Left kidney (tissue), 8 donors: ENCODE measurements at places on chromosomes 2 and 18. TPM values are rescaled to one million over a fixed set of nuclear protein-coding genes. Genes with fewer than 3 reads are reported as not detected.

Gene GPR45
- polyA plus RNA-seq = not detected

Gene CD28
- 1.9 TPM for polyA plus RNA-seq

Gene SPHKAP
- 4.2 TPM for polyA plus RNA-seq

Gene SCN2A
- polyA plus RNA-seq = 2.7 TPM

Gene REEP1
- 3.5 TPM for polyA plus RNA-seq

Gene ZNF521
- polyA plus RNA-seq = 42.2 TPM

Gene DNER
- polyA plus RNA-seq = 67.2 TPM

Gene CBLN2
- polyA plus RNA-seq = 16.4 TPM

Gene CD8B2
- polyA plus RNA-seq = 0.23 TPM

Gene BIN1
- 103 TPM for polyA plus RNA-seq

Gene SERPINB2
- polyA plus RNA-seq = 0.10 TPM

Gene DLGAP1
- polyA plus RNA-seq = 6.2 TPM

Gene RMDN2
- polyA plus RNA-seq = 14.5 TPM

Gene DSC3
- 2.5 TPM for polyA plus RNA-seq

Gene NT5C1B
- 1.5 TPM for polyA plus RNA-seq

Gene VWC2L
- 0.18 TPM for polyA plus RNA-seq

Gene ARHGAP28
- 60.3 TPM for polyA plus RNA-seq

Gene CFAP53
- 4.2 TPM for polyA plus RNA-seq

Gene RTKN
- 70.4 TPM for polyA plus RNA-seq

Gene GALNT13
- 2.8 TPM for polyA plus RNA-seq

Gene GALR1
- 0.15 TPM for polyA plus RNA-seq

Gene RAD51AP2
- polyA plus RNA-seq = 0.38 TPM

Gene CHST10
- 22.0 TPM for polyA plus RNA-seq

Gene XDH
- 0.50 TPM for polyA plus RNA-seq

Gene OSBPL6
- 7.6 TPM for polyA plus RNA-seq

Gene ILKAP
- 60.8 TPM for polyA plus RNA-seq

Gene PLEKHH2
- 66.9 TPM for polyA plus RNA-seq

Gene TMEM163
- polyA plus RNA-seq = 1.6 TPM

Gene CCDC150
- polyA plus RNA-seq = 33.5 TPM

Gene POTEJ
- polyA plus RNA-seq = not detected

Gene SKOR2
- not detected for polyA plus RNA-seq

Gene FEV
- polyA plus RNA-seq = not detected

Gene CERS6
- polyA plus RNA-seq = 51.1 TPM

Gene PPP1R7
- 83.6 TPM for polyA plus RNA-seq

Gene LHCGR
- polyA plus RNA-seq = 0.37 TPM

Gene CD207
- polyA plus RNA-seq = not detected

Gene POLR1B
- polyA plus RNA-seq = 37.3 TPM

Gene KIDINS220
- polyA plus RNA-seq = 108 TPM
